Right ventricle myocardium inferior (tissue), 1 donor: ENCODE measurements at places on chromosomes 4 and X. TPM values are rescaled to one million over a fixed set of nuclear protein-coding genes. Genes with fewer than 3 reads are reported as not detected.

CMC4 gene
- total RNA-seq = 27.7 TPM

NIPAL1 gene
- total RNA-seq = 0.70 TPM

ZAR1 gene
- total RNA-seq = not detected

UGT2A3 gene
- not detected for total RNA-seq

GUCY1A1 gene
- total RNA-seq = 88.4 TPM

PRSS12 gene
- not detected for total RNA-seq

GRCh38 chr4:176534566-176534965, 214.8 kb downstream of the SPCS3 start:
- no peak for DNase-seq

- no peak for DNase-seq
Observed at GRCh38 chrX:124260845-124261244, 71.6 kb upstream of the TEX13D start.

- no peak for DNase-seq
Observed at GRCh38 chr4:114481856-114482255, 116.8 kb upstream of the UGT8 start.

DNA sequence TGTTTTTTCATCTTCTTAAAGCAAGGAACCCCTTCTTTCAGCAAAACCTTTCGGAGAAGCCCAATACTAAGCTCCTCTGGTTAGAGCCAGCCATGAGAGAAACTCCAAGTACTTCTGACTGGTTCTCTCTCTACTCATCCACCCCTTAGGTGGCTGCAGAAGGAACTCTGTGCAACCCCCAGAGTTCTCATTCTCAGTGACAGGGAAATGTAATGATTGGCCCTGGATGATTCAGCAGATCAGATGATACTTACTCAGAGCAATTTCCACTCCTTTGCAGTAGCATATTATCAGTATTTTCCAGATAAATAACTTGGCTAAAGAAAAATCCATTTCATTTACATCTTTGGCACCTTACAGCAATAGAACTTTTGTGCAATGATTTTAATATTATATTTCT, 3.2 kb downstream of the SPP1 start:
- no peak for DNase-seq

- DNase-seq = peak; percentile 84
Observed at GRCh38 chrX:102712216-102712966, at the start of gene GPRASP2. Gene GPRASP2 (plus strand): TSS chrX:102712448. CDS start chrX:102714870, 2,422 bp downstream.
